ENCODE measurements at places on chromosomes 12 and 14.
A peak's percentile ranks its signal among the peaks of the same experiment; 100 is the strongest.

DNA sequence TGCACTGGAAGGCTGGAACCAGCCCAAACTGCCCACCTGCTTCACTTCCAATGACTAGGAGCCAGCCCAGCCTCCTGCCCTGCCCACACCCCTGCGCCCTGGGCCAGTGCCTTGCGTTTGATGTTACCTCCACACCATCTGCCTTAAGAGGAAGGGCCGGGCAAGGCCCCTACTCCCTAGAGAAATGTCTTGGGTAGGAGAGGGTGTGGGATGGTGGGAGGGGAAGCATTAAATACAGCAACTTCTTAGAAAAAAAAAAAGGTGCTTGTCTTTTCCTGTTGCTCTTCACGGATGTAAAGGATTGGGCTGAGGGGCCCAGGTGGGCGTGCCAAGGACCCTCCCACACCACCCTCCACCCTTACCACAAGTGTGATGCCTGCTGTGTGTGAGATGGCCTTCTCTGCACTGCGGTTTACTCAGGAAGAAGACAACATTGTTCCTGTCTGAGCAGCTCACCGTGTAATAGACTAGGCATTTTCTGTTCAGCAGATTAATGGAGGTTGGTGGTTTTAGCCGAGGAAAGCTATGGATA lies 99.9 kb downstream of the NINJ2 start:
- DNase-seq = no peak

DNA sequence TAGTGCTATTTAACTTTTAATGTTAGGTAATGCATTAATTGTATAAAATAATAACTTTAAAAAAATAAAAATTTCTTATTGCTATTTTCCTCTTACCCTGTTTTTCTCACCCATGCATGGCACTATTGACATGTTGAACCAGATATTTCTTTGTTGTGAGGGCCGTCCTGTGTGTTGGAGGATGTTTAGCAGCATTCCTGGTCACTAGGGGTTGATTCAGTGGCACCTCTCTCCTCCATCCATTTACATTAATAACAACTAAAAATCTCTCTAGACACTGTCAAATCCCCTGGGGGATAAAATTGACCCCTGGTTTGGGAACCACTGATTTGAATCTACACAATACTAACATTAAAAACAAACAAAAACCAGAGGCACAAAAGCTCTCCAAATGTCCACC lies 147.5 kb upstream of the MIS18BP1 start:
- no peak for DNase-seq

DNA sequence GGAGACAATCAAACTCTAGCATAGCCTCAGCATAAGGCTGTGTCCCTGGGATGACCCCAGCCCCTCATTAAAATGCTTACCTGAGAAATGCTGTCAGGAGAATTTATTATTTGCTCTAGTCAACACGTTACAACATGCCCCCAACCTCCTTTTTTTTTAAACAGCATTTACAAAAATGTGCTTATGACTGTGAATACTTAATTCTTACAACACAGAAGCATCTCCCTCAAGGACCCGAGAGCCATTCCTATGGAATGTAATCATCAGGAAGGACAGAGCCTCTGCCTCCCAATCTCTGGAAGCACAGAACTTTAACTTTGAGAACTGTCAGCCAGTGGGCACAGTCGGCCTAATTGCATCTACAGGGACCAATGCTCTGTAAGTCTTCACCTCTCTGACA lies 136.6 kb upstream of the OVCH1 start:
- DNase-seq = no peak

DNA sequence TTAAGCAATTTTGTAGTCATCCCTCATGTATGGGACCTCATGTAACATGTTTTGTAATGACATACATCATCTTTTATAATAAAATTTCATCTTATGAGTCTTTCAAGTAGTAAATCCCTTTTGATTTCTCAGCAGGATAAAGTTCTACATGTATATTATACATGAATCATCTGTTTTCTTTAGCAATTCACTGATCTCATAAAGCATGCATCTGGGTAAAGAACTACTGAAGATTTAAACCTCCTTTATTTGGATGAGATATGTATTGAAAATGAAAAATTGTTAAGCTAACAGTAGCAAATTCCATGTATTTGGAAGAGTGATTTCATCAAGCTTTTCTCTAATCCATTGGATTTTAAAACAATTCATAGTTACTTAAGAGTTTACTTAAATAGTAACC lies 126.9 kb downstream of the KITLG start:
- DNase-seq = no peak

- peak; percentile 24 for DNase-seq
Observed at GRCh38 chr12:118055144-118055557, 5.8 kb downstream of the WSB2 start.

GRCh38 chr12:54629925-54630324 lies 4.8 kb downstream of the LACRT start:
- no peak for DNase-seq

DNA sequence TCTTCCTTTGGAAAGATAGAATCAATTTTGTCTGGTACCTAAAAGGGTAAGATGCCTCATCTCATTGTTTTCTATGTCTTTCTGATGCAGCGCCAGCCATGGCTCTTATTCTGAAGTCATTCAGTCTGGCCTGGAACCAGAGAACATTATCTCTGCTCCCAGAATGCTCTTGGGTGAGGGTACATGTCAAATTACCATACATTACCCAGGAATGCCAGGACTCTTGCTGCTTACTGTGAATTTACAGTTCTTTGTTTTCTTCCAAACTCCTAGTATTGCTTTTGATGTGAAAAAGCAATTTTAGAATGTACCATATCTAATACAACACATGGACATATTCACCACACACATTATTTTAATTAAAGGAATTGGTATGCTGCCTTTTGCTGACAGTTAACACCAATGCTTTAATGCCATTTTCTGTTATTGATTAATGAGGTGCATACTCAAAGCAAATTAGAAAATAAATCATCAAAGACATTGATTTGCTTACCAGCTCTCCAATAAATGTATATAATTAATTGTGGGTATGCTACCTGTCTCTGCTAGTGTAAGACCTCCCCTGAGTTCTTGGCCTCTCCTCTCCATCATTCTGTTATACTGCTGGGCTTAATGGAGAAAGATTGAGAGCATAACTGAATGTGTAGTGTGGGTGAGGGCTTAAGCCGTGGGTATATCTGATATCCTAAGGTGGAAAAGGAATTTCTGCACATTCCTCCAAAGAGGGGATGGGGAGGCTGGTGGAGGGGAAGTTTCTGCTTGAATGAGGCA lies 337.7 kb downstream of the C12orf75 start:
- no peak for DNase-seq

- no peak for DNase-seq
Observed at GRCh38 chr12:130335517-130336392, 1.9 kb upstream of the PIWIL1 start.

All from stimulated activated CD4-positive, alpha-beta T cell treated with anti-CD3 and anti-CD28 coated beads, Interleukin-1b, Interleukin-23, amount 100 ng/mL, for 1 hour (primary cell).